ENCODE measurements at places on chromosomes 3 and 15.

DNA sequence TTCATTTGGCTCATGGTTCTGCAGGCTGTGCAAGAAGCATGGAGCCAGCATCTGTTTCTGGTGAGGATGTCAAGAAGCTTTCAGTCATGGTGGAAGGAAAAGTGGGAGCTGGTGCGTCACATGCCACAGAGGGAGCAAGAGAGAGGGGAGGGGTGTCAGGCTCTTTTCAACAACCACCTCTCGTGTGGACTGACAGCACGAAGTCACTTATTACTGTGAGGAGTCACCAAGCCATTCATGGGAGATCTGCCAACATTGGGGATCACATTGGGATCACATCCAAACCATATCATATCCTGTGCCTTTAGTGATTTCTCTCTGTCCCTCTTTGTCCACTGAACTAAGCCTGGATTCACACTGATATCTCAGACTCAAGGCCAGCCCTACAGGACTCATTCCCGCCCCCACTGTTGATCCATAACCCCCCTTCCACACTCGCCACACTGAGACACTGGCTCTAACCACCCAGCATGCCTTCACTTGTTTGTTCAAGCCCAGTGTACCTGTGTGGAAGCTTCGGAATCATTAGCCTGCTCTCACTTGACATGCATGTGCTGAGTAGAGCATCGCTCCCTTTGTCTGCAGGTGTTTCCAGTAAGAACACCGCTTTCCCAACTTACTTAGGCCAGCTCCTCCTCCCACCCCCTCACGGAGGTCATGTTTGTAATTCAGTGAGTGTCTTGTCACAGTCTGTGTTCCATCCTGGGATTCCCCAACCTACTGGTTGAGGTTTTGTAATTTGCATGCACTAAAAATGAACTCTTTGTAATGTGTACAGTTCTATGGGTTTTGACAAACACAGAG, 132.2 kb downstream of the KLF13 start:
- no peak for DNase-seq

- no peak for DNase-seq
Measured at GRCh38 chr3:64176461-64176996, 48.7 kb downstream of the PRICKLE2 start.

GRCh38 chr3:62589078-62589477, 215.7 kb upstream of the FEZF2 start:
- no peak for DNase-seq

DNA sequence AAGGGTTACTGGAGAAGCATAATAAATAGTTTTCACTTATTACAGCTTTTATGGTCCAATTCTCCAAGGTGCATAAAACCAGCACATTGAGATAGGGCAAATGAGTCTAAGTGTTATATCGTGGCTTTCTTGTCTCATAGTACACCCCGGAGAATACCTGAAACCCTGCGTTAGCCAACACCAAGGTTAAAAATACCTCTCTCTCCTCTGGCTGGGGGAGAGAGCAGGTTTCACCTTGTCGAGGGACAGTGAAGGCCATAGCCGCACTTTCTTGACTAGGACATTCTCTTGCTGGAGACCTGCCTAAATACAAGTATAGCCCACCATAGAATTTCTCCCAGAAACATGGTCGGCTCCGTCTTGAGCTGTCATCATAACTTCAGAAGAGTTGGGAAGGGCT, 51.4 kb upstream of the ATOSA start:
- no peak for DNase-seq

GRCh38 chr3:23682646-23683045, 123.1 kb upstream of the UBE2E1 start:
- DNase-seq: no peak
